ENCODE measurements at places on chromosomes 2 and 18.
A peak's percentile ranks its signal among the peaks of the same experiment; 100 is the strongest.

- H3K4me1 ChIP-seq = no peaks in the 10 kb centered on the region
- H3K27ac ChIP-seq = peak overlapping the region; percentile 98
- peak overlapping the region; percentile 98 for H3K4me3 ChIP-seq
- no peak for DNase-seq
- H3K27me3 ChIP-seq = no peaks in the 10 kb centered on the region
Observed at GRCh38 chr2:199956062-199956380, 639 bp downstream of the MAIP1 start.

- H3K36me3 ChIP-seq = no peaks in the 10 kb centered on the region
- no peak overlapping the region for H3K27ac ChIP-seq
- H3K4me3 ChIP-seq = no peak overlapping the region
Observed at GRCh38 chr2:104876606-104877570, 23.0 kb downstream of the POU3F3 start.

GRCh38 chr18:29549759-29550158, 1372.8 kb upstream of the CDH2 start:
- H3K4me3 ChIP-seq = no peak overlapping the region
- H3K27me3 ChIP-seq = no peaks in the 10 kb centered on the region

- peaks cover 3% of the 10 kb centered on the region for H3K4me1 ChIP-seq
- peak; percentile 5 for DNase-seq
- H3K27me3 ChIP-seq = no peaks in the 10 kb centered on the region
- no peaks in the 10 kb centered on the region for H3K36me3 ChIP-seq
- H3K4me3 ChIP-seq = no peak overlapping the region
Observed at GRCh38 chr2:139122711-139123158, 342.5 kb upstream of the NXPH2 start.

- H3K4me1 ChIP-seq = peaks cover 12% of the 10 kb centered on the region
- no peak overlapping the region for H3K27ac ChIP-seq
- DNase-seq = no peak
- H3K36me3 ChIP-seq = no peaks in the 10 kb centered on the region
Observed at GRCh38 chr2:74511104-74511989, 2.9 kb upstream of the TLX2 start.

DNA sequence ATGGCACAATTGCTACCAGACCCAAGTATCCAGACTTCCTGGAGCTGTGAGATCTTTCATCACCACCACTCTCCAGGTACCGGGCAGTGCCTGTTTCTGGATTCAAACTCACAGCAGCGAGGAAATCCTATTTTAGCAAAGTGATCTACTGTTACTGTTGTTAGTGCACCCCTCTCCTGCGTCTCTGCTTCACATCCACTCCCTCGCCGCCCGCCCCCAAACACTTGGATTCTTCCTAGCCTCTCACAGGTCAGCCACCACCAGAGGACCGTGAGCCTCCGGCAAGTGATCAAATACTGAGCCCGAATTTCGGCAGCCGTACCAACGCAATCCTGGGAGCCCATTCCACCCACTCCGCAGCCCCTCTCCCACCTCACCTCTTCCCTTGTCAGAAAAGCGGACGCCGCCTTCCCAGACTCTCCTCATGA, 519 bp downstream of the METTL4 start:
- DNase-seq = peak; percentile 62
- no peaks in the 10 kb centered on the region for H3K27me3 ChIP-seq
- peak overlapping the region; percentile 95 for H3K27ac ChIP-seq
- peaks cover 4% of the 10 kb centered on the region for H3K4me1 ChIP-seq
- H3K4me3 ChIP-seq = peak overlapping the region; percentile 91
- H3K36me3 ChIP-seq = peaks cover 9% of the 10 kb centered on the region
